ENCODE measurements at places on chromosomes 2 and 18.
A peak's percentile ranks its signal among the peaks of the same experiment; 100 is the strongest.

GRCh38 chr18:55317324-55317723 lies 270.7 kb downstream of the TCF4 start:
- DNase-seq, result no peak

- no peak for DNase-seq
Observed at GRCh38 chr2:114496959-114497358, 54.5 kb downstream of the DPP10 start.

- DNase-seq, result no peak
Observed at GRCh38 chr2:157184161-157184895, 73.2 kb upstream of the GALNT5 start.

DNA sequence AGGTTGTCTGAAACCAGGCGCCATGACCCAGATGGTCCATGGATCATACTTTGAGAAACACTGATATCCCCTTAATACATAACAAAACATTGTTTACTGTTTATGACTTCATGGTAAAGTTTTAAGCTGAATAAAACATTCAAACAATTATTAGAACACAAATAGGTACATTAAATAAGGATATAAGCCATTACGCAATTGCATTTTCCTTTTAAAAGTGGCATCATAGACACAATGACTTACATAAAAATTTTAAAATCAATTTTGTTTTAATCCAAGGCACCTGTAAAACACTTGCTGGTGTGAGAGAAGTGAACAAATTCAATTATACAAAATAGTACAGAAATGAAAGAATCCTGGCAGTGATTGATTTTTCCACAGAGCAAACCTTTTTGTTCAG lies 10.2 kb upstream of the CPLX4 start:
- DNase-seq, result no peak

GRCh38 chr18:41845563-41845962 lies 109.5 kb upstream of the PIK3C3 start:
- no peak for DNase-seq

DNA sequence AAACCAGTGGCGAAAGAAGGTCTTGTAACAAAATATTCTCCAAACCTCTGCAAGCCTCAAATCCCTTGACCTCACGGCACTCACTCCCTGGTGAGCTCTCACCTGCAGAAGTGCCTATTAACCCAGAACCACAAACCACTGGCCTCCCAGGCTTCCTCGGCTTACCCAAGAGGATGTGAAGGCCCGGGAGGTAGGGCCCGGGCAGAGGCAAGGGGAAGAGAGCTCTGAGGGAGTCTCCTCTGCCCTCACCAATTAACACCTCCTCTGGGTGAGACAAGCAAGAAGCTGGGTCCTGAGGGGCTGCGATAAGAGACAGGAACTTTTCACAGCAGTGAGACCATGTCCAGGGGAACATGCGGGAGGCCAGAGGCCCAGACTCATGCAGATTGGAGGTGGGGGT lies 53.7 kb downstream of the EMX1 start:
- DNase-seq, result no peak

DNA sequence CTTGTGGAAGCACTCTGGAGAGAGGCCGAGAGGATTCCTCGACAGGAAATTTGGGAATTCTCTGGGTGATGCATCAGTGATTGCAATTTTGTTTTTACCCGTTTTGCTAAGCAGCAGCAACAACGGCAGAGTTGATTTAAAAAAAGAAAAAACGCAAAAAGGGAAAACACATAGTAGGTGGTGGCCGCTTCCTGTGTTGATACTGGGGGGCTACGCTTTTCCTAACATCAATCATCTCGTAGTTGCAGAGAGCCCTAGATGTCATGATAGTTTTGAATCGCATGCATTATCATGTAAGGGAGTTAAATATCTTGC lies 271 bp upstream of the RBM43 start:
- DNase-seq, result no peak

- no peak for DNase-seq
Observed at GRCh38 chr2:234134496-234134895, 84.0 kb downstream of the SPP2 start.

DNA sequence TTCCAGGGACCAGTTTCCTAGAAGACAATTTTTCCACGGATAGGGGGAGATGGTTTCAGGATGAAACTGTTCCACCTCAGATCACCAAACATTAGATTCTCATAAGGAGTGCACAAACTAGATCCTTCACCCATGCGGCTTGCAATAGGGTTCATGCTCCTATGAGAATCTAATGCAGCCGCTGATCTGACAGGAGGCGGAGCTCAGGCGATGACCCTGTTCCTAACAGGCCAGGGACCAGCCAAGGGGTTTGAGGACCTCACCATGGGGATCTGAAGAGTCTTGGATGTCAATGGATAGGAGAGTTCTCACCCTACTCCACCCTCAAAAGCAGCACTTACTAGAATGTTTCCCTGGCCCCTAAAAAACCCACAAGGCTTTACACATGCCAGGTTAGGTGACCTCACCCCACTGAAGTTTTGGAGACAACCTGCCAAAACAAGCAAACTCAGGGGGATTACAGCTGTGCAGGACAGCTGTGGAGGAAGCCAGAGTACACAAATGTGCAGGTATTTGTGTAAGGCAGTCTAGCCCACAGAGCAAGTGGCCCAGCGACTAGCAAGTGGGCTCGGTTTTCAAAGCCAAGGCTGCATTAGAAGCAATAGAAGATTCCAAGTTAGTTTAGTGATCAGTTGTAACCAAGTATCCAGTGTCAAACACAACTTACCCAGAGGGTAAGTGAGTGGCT lies 3.9 kb downstream of the EVA1A start:
- no peak for DNase-seq

DNA sequence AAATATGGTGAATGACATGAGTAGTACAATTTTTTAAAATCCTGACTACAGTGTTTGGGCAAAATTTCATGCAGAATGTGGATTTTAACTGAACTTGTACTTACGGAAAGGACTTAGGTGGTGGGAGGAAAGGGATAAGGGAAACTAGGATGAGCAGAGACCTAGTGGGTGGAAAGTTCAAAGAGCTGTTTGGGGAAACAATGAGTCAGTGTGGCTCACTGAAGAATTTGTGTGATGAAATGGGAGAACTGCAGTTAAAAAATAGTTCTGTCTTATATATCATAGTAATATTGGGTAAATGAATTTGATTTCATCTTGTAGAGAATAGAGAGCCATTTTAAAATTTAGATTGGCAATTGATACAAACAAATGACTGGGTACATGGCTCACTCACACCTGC lies 220.1 kb upstream of the CTAGE1 start:
- DNase-seq, result peak; percentile 84

DNA sequence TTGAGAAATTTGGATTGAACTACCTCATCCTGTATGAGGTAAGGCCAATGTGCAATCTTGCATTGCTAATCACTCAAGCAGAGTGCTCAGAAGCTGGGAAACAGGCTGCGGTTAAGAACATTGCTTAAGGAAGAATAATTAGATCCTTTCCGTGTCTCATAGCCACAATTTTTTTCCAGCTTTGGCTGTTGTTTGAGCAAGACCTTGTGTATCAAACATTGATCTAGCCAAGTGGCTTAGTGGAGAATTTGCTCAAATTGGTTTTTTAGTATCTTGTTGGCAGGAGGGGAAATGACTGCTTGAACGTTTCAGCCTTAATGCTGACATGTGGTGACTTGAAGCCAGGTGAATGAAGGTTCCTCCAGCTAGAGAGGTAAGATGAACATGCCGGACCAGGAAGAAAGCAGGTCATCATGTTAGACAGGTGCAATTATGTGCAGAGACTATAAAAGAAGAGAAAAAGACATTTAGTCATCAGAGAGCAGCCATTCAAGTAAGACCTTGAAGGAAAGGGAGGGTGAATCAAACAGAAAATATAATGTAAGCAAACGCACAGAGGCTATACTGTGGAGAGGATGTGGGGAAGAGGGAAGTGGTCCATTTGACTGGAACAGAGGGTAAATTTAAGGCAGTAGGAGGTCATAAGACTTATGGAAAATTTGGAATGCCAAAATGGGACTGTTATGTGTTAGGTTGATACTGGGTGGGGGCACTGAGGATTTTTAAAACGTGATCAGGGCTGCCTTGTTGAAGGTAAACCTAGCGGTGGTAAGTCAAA lies 98.9 kb upstream of the CYP1B1 start:
- DNase-seq, result peak; percentile 90

DNA sequence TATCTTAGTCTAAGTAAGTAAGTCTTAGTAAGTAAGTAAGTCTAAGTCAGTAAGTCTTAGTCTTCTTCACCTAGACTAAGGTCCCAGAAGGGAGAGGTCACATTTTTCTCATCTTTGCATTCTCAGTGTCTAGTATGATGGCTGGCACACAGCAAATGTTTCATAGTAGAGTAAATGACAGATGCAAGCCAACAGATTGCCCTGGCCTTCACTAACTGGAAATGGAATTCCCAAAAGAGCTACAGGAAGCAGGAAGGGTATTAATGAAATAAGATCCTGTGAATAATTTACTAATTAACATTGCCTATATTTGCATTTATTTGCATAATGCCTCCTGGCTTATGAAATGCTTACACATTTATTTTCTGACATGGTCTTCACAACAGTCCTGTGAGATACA lies 221.6 kb downstream of the RAD51AP2 start:
- DNase-seq, result no peak

DNA sequence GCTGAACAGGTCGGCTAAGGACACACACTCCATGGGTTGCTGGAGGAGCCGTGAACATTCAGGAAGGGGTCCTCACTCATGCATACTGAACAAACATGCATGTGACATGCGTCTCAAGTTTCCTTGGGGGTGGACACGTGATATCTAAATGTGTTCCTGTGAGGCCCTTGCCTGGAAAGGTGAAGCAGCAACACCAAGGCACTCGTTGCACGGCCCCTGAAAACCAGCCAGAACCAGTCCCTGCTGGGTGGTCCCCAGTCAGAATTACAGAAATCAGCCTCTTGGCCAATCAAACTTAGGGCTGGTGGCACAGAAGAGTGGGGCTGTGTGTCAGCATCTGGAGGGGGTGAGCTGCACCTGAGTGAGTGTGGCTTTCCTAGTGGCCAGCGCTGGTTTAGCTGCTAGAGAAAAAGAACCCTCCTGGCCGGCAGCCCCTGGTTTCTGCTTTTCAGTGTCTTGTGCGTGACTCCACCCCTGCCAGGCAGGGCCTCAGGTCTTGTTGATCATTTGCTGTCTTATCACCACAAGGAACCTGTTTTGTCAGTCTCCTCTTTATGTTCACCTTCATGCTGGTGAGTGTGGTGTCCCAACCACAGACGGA lies 3.2 kb upstream of the AQP12B start:
- DNase-seq, result no peak

- peak; percentile 83 for DNase-seq
Observed at GRCh38 chr2:180012523-180012922, 5.4 kb upstream of the CWC22 start.

DNA sequence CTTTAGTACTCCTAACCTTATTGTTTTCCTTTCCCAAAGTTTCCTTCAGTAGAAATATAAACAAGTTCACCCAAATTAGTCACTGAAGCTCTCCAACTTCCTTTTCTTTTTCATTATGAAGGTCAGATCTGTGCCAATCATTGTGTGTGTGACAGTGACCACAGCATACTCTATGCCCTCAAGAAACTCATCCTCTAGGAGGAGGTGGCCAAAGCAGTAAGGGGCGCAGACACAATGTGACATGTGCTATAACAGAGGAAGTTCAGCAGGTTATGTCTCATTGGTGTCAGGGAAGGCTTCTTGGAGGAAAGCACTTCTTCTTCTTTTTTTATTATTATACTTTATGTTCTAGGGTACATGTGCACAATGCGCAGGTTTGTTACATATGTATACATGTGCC lies 60.0 kb upstream of the PSME4 start:
- DNase-seq, result no peak

DNA sequence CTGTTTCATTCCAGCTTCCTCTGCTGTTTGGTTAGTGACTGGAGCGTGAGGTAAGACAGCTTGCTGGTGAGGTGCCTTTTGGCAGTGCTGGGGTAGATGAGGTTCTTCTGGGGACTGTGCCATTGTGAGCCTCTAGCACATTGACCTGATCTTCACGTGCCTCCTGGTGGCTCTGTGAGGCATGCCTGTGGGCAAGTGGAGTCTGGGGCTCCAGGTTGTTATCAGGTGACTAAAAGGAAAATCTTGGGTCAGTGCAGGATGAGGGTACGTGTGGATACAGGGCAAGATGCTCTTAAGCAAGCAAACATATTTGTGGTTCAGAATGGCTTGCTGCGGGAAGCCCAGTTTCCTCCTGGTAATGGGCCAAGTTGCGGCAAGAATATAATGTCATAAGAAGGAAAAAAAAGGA lies 75.4 kb downstream of the FHOD3 start:
- peak; percentile 77 for DNase-seq

DNA sequence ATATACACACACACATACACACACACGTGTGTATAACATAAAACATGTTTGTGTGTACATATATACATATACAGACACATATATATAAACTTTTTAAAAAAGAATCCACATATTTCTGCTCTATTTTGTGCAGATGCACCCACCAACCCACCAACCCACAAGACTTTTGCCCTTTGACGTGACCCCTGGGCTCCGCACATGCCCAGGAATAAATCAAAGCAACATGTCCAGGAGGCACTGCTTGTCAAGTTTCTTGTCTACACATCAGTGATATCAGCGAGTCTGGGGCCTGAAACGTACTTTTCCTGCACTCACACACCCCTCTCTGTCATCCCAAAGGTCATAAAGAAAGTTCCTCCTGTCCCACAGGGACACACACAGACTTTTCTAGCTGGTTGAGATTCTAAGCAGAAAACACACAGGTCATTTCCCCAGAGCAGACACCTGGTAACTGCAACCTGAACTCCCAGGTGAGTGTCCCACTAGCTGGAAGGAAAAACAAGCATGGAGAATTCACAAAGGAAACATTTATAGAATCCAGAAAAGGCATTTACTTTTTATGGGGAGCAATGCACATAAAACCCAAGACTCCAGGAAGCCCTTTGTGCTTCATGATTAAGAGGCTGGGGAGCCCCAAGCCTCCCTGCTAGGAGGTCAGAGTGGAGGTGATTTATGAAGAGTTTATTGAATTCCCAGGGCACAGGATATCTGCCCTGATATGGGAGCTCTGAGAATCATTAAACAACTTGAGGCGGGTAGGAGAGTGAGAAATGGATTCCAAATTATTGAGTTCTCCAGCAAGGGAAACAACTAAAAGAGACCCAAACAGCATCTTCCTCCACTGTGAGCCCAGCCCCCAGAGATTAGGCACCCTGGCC lies 211.6 kb downstream of the MGAT5 start:
- DNase-seq, result no peak

DNA sequence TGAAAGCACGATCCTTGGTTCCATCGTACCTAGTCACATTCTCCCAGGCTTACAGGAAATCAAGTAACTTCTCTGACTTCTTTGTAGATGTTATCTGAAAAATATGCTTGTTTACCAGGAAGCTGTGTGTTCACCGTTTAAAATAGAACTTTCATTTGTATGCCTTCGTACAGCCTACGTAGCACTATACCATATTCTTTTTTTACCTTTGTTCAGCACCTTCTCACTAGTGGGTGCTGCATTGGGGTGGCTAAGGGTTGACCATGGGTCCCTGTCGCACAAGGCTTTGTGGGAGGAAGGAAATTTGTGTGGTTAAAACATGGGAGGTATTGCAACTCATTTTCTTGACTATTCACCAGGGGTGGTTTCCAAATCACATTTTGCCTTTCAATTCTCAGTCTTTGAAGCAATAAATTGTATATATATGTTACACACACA lies 16.6 kb downstream of the MALT1 start:
- no peak for DNase-seq

DNA sequence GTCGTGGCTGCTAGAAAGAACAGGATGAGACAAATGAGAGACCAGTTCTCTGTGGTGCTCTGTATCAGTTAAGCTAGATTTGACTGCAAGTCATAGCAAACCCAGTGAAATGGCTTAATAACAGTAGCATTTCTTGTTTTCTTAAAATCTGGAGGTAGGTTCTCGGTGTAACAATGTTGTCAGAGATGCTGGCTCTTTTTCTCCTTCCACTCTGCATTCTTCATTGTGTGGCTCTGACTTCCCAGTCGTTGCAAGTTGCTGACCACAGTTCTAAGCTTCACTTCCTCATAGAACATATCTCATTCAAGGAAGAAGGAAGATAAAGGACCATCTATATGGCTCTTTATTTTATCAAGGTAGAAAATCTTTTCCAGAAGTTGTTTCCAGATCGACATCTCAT lies 7.9 kb upstream of the CKAP2L start:
- no peak for DNase-seq
